CD4-positive, alpha-beta T cell treated with Interleukin-4 for 4 hours (primary cell): ENCODE measurements at places on chromosomes 4 and X.

GRCh38 chrX:7119950-7120877, 27.3 kb upstream of the STS start:
- no peak for DNase-seq

DNA sequence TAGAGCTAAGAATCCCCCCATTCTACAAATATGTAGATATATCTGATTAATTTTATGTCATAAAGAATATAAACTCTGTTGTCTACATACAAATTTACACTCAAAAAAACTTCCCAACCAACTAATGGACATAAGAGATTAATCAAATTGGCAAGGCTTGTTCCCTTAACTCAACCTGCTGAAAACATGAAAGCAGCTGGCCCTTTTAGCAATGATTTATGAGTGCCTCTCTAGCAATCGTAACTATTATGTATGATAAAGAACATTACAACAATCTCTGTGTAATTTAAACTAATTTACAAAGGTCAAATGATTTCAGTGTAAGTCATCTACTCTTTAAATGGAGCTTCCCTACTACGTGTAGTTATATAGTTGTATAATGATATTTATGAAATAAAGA, 83.1 kb upstream of the FTHL17 start:
- DNase-seq, result no peak

GRCh38 chr4:90293320-90293719, 166.1 kb downstream of the CCSER1 start:
- DNase-seq, result no peak

DNA sequence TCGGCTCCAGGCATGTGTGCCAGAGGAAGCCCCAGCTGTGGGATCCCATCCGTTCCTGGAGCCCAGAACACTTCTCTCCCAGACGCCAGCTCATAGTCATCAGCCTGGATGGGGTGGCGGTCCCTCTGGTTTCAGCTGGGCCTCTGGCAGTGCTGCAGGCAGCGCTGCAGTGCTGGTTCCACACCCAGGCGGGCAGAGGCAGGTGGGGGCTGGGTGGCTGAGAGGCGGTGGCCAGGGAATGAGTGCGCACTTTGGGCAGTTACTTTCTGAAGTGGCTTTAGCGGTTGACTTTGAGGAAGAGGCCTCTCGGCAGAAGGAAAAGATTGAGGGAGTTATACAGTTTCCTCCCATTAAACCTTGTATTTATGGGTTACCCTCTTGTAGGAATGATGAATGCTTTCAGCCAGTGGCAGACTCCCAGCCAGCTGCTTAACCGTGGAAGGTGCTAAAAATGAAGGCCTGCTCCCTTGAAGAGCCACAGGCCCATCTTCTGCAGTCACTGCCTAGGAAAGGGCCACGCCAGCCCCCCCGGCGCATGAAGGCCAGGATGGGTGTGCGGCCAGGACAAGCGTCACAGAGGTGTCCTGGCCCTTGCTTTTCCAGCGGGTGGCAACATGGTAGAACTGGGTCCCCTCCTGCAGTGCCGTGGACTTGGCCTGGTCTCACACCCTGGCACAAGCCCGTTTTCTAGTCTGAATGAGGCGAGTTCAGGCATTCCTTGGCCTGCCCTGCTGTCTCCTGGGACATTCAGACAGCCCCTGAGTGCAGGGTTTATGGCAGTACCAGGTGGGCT, 9.9 kb downstream of the TADA2B start:
- no peak for DNase-seq

- peak; percentile 24 for DNase-seq
These were observed 34.6 kb upstream of the TBC1D9 start for GRCh38 chr4:140790765-140791164.

DNA sequence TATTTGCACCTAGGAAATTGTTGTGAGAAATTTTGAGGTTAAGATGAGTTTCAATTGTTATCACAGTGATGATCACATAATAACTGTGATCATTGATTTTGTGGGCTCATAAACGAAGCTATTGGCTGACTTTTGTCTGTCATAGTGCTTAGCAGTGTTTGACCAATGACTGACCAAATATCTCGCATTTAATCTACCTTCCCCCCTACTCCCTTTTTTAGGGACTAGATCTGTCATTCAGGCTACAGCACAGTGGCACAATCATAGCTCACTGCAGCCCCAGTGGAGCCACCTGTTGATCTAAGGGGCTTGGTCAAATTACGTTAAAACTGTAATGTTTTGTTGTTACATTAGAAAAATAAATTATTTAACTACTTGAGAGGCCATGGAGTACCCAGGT, 1.5 kb downstream of the FUNDC2 start:
- DNase-seq, result no peak

DNA sequence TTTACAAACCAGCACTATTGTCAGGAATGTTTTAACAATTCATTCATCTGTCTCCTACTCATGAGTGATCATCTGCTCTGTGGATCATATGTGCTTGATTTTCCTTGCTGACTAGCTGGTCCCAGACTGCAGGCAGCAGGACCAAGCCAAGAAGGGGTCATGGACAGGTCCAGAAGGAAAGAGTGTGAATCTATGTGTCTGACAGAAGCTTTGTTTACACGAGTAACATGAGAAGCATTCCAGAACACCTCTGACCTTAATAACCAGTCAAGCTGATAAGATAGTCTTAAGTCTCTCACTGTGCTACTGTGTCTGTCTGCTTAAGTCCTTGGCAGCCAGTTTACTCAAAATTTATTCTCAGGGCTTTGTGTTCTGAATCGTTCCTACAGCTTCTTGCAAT, 39.0 kb downstream of the GUCY1A1 start:
- no peak for DNase-seq

- DNase-seq, result no peak
These were observed 15.9 kb downstream of the PCGF3 start for GRCh38 chr4:721261-722168.

- no peak for DNase-seq
These were observed 78.8 kb upstream of the TMEM150C start for GRCh38 chr4:82640540-82640939.

DNA sequence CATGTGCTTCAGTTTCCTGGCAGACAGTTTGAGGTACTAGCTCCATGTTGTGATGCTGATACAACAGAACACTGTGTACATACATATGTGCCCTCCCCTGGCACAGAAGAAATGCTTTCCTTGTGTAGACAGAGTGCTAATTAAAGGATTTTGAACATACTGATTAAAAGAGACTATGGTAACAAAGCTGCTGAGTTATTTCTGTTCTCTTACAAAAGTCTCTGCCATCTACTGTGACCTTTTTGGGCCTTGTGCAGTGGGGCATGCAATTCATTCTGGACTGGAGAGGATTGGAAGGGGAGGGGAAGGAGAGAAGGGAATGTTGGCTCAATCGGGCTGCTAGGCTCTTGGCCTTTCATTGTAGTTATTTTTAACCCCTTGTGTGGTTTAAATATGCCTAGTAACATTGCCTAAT, 6.0 kb downstream of the PDLIM5 start:
- DNase-seq, result no peak

- no peak for DNase-seq
These were observed 208.4 kb downstream of the ANTXR2 start for GRCh38 chr4:79864500-79865200.

- no peak for DNase-seq
These were observed 85.4 kb downstream of the RPS3A start for GRCh38 chr4:151184523-151185458.

DNA sequence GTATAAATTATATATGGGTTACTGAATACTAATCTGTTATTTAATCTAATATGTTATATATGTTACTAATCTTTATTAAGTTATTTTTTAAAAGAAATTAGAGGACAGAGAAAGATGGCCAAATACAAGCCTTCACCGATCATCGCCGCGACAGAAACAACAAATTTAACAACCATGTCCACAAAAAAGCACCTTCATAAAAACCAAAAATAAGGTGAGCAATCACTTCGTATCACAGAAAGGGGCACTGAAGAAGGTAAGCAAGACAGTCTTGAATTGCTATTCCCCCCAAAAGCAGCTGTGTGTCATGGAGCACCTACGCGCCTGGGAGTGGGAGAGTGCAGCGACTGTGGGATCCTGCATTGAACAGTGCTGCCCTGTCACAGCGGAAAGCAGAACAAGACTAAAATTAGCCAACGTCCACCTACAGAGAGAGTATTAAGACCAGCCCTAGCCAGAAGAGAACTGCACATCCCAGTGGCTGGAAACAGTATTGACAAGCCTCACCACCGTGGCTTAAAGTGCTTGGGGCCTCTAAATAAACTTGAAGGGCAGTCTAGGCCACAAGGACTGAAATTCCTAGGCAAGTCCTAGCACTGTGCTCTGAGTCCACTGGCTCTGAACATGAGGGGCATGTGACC, 38.5 kb downstream of the LRBA start:
- no peak for DNase-seq

GRCh38 chrX:39333451-39333850, 532.2 kb downstream of the MID1IP1 start:
- no peak for DNase-seq

GRCh38 chrX:6120329-6120728, 108.3 kb downstream of the NLGN4X start:
- no peak for DNase-seq

- no peak for DNase-seq
These were observed 11.7 kb upstream of the PTPN13 start for GRCh38 chr4:86582410-86582809.

GRCh38 chrX:129741880-129742758, 3.3 kb downstream of the XPNPEP2 start:
- DNase-seq, result no peak

DNA sequence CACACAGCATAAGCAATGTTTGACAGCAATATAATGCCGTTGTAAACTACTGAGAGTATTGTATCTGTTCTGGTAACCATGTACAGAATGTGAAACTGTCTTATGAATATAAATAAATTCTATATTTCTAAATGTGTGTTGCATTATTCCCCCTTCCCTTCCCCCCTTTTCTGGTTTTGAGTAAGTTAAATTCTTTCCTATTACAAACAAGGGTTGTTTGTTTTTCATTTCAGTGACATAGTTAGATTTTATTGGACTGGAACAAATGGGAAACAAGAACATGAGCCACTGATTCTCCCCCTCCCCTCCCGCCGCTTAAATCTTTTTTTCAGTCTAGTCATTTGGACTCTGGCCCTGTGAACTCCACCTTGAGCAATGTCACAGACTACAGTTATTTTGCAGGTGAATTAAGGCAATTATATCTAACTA, 69.8 kb downstream of the GPAT3 start:
- DNase-seq, result no peak

- DNase-seq, result no peak
These were observed 27.3 kb downstream of the OFD1 start for GRCh38 chrX:13761606-13762414.

DNA sequence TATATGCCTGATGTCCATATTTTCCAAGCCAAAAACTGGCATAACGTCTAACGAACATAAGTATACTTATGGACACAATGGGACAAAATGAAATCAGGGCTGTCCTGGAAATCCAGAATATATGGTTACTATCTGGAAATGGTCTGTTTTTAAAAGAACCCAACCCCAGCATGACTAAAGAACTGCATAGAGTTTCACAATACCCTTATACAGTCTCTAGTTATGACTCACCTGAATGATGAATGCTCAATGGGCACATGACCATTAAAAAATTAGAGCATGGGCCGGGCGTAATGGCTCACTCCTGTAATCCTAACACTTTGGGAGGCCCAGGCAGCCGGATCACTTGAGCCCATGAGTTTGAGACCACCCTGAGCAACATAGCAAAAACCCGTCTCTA, 31.8 kb downstream of the AMMECR1 start:
- DNase-seq, result no peak

DNA sequence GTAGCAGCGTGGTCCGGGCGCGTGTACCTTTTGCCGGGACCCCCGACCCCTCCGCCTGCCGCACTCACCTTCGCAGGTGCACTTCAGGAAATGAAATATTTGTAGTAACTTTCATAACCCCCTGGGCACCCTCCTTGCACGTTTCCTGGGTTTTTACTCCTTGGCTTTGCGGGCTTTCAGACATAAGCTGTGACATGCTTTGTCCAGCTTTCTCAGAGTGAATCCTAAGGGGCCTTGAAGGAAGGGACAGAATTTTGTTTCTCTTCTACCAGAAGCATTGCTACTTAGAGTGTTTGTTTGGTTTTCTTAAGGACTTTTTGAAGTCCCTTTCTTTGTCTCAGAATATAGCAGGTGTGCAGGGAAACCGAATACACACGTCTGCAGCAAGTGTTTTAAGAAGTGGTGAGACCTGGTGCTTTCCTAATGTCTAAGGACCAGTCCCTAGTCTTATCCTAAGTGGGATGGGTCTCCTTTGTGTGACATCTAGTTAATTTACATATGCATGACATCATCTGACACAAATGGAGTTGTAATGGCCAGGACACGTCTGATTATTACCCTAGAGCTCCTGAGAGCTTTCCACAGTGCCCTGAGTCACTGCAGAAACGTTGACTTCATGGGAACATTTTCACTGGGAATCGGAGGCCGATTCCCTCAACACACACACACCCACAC, 1.3 kb downstream of the FAM149A start:
- no peak for DNase-seq

DNA sequence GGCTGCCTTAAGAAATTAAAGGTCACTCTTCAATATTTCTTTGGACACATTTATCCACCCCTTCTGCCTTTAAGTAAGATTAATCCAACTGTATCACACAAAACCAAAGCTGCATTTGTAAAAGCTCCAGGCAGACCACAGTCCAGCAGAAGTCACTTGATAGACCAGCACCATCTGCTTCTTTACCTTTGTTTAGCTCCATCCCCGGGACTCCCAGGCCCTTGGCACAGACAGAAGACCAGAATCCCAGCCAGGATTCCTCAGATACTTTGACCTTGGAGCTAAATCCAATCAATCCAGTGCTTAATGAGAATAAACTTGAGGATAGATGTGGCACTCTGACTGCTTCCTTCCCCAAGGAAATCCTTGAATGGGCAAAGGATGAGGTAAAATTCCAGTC, 333.1 kb upstream of the RASGEF1B start:
- DNase-seq, result no peak

DNA sequence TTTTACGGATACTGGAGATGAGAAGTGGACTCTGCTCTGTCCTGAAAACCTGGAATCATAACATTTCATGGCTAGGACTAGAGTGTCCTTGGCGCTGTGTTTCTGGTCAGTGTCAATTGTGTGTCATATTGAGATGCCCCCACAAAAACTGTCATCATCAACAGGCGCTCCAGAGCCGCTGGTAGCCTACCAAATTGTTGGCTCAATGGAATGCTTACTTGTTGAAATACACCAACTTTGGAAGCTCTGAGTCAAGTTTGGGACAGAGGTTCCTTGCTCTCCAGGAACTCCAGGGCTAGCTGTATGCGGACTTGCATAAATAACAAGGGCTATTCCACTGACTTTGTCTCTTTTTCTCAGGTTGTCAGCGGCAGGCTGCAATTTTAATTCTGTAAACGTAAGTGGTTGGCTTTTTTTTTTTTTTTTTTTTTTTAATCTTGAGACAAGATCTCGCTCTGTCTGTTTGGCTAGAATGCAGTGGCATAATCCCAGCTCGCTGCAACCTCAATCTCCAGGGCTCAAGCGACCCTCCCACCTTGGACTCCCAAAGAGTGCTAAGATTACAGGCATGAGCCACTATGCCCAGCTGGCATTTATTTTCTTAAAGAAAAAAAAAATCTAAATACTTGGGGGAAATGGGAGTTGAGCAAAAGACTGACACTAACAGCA, 871 bp upstream of the HPGD start:
- DNase-seq, result no peak

- no peak for DNase-seq
These were observed 318.3 kb downstream of the GLUD2 start for GRCh38 chrX:121365572-121366161.

GRCh38 chrX:109827772-109828171, 94.7 kb upstream of the ACSL4 start:
- no peak for DNase-seq

- DNase-seq, result no peak
These were observed 50.9 kb downstream of the RTL5 start for GRCh38 chrX:72080800-72081199.

- no peak for DNase-seq
These were observed 447.5 kb upstream of the RASGEF1B start for GRCh38 chr4:81919223-81919622.

- DNase-seq, result no peak
These were observed 15.2 kb upstream of the CLOCK start for GRCh38 chr4:55561889-55562288.
